ENCODE measurements at places on chromosomes 11 and 22.

DNA sequence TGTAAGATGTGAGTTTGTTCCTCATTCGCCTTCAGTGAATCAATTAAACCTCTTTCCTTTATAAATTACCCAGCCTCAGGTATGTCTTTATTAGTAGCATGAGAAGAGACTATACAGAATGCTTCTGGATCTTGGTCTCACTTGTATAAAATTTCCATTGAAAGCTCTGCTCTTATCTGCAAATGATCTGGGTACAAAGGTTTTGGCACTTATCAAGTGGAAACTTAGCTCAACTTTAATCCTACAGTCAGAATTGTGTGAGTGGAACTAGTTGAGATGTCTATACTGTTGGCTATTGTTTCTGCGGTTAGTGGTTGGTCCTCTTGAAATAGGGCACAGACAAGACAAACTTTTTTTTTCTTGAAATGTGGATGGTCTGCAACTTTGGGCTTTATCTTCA lies 71.2 kb upstream of the CHORDC1 start:
- no peak for DNase-seq

- no peak for DNase-seq
Measured at GRCh38 chr11:126499131-126499752, 143.8 kb downstream of the ST3GAL4 start.

GRCh38 chr22:41401781-41402648 lies 20.3 kb downstream of the TEF start:
- peak; percentile 97 for DNase-seq

DNA sequence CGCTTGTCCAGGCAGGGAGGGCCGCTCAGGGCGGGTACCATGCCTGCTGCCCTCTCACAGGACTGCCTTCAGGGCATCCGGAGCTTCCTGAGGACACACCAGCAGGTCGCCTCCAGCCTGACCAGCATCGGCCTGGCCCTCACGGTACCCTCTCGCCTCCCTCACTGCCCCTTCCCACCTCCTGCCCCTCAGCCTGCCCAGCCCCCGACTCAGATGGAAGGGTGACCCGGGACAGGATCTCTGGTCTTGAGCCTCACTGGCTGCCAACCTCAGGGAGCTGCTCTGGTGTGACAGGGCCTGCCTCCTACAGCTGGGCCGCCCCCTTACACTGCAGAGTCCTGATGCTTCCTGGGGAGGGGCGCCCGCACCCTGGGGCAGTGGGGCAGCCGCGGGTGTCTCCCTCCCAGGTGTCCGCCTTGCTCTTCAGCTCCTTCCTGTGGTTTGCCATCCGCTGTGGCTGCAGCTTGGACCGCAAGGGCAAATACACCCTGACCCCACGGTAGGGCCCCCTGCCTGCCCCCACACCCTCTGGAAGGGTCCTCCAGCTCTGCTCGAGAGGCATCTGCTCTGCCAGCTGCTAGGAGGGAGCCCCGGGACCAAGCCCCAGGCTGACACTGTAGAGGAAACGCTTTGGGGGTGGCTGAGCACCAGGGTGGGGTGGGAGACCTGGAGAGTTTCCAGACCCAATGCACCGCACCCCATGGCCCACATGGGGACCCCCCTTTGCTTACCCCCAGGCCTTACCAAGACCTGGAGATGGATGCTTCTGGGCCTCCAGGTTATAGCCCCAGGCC lies 14.6 kb downstream of the TSPAN32 start:
- DNase-seq = no peak

GRCh38 chr22:49403102-49403501 lies 424.6 kb downstream of the BRD1 start:
- no peak for DNase-seq

DNA sequence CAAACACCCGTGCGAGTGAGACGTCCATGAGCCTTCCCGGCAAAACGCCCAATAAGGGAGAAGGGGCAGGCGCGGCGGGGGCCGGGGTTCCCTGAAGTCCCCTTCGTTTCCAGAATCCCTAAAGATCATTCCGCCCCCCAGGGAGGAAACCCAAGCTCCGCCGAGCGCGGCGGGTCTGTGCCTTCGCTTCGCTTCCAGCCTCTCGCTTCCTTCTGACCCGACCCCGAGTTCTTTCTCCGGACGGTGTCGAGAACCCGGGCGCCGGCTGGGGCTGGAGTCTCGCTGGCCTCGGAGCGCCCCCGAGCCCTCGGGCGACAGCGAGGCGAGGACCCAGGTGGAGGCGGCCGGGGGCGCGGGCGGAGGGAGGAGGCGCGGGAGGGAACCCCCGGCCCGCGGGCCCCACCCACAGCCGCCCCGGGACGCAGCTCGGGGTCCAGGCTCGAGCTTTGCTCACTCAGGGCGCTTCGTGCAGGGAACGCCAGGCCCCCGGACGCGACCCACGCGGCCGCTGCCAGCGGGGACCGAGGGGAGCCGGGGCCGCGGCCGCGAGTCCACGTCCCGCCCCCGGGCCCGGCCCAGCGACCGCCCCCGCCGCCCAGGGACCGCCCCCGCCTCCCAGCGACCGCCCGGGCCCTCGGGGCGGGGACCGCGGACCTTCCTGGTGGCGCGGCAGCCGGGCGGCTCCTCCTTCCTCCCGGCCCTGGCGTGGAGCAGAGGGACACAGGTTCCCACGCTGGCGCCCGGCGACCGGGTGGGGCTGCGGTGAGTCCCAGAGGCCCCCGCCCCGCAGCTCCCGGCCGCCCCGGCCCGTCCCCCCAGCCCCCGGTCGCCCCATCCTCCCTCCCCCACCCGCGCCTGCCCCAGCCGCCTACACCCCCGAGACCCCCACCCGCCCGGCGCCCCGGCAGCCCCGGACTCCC lies at the start of gene PGGHG:
Gene PGGHG, plus strand, starts transcription at position 649 of the 920 bp plus-strand sequence. CDS start 691 bp downstream, outside the sequence.
- DNase-seq = peak; percentile 75
